ENCODE measurements at places on chromosomes 7 and 10.

GRCh38 chr10:81040940-81041339, 503.2 kb downstream of the SH2D4B start:
- no peak for DNase-seq

- no peak for DNase-seq
These were observed 148.1 kb downstream of the HTR7 start for GRCh38 chr10:90709727-90710126.

GRCh38 chr7:31340603-31341002, at the start of gene NEUROD6:
TSS of gene NEUROD6 (minus strand) at chr7:31340726. CDS start at chr7:31339268, 1,458 bp downstream.
- DNase-seq = no peak

GRCh38 chr10:103839519-103839871, 15.9 kb downstream of the SH3PXD2A start:
- no peak for DNase-seq

DNA sequence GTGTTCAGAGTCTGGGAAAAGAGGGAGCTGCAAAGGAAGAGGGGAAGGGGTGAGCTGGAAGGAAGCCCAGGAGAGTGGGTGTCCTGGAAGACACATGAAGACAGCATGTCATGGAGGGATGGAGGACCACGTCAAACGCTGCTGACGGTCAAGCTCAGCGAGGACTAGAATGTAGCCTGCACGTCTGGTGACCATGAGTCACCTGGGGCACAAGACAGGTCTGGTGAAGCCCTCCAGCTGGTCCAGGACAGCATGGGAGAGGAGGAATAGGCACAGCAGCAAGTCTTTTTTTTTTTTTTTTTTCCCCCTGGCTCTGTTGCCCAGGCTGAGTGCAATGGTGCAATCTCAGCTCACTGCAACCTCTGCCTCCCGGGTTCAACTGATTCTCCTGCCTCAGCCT, 19.6 kb upstream of the AMZ1 start:
- peak; percentile 64 for DNase-seq

DNA sequence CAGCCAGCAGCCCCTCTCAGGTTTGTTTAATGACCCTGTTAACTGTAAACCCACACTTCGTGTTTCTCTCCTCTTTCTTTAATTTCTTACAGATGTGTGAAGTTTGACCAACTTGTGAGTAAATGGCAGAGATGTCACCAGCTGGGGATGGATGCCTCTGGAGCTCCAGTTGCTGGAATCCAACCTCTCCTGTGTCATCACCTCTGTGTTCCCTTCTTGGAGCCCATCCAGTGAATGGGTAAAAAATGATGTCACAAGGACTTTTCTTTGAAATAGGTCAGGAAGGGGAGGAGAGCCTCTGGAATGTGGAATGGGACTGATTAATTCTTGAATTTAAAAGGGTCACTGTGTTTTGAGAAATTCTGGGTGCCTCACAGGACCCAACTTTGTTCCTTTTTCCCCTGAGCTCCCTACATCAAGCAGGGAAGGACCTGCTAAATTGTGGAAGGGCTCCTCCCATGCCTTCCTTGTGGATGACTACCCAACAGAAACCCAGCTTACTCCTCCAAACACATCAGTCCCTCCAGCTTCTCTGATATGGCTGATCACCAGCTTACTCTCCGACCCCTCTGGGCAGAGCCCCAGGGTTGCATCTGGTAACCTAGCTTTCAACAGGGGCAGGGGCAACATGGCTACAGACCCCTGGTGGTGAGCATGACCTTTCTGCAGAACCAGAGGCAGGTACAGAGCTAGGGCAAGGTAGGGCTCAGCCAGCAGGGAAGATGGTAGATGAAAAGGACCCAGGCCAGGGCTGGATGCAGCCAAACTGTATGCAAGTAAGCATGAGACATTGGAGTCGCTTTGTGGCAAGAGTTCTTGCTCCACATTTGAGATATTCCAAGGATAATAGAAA, 67.5 kb downstream of the STRA8 start:
- peak; percentile 49 for DNase-seq

DNA sequence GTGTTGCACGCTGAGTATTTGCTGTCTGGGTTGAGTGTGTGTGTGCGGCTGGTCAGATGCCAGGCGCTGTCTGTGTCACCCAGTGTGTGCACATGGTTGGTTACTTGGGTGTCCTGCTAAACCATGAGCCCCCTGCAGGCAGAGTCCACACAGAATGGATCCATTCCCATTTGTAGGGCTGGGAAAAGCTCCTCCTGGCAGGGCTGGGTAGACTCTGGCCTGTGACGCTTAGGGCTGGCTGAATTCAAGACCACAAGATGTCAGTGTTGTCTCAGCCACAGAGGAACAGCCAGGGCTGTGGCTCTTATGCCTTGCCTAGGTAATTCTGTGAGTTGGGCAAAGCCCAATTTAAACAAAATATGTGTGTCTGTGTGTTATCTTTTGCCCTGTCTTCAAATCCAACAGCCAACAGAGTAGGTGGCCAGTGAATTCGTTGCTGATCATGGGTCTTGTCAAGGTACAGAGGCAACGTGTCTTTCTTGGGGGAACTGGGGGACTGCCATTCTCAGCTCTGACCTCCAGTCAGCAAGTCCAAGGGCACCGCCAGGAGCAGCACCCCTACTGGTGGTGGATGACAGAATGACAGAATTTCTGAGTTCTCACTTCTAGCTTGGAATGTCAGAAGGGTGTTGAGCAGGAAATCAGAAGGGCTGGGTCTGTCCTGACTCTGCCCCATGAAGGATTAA, 285.1 kb downstream of the CCSER2 start:
- DNase-seq = peak; percentile 2

- no peak for DNase-seq
These were observed 19.0 kb upstream of the TSPAN12 start for GRCh38 chr7:120876922-120877321.

GRCh38 chr7:93921607-93922566, at the start of gene GNG11:
TSS of gene GNG11 (plus strand) at chr7:93921735. CDS start at chr7:93922138, 403 bp downstream.
- DNase-seq = peak; percentile 79

- no peak for DNase-seq
These were observed 96.3 kb downstream of the ATXN7L1 start for GRCh38 chr7:105779856-105780780.

DNA sequence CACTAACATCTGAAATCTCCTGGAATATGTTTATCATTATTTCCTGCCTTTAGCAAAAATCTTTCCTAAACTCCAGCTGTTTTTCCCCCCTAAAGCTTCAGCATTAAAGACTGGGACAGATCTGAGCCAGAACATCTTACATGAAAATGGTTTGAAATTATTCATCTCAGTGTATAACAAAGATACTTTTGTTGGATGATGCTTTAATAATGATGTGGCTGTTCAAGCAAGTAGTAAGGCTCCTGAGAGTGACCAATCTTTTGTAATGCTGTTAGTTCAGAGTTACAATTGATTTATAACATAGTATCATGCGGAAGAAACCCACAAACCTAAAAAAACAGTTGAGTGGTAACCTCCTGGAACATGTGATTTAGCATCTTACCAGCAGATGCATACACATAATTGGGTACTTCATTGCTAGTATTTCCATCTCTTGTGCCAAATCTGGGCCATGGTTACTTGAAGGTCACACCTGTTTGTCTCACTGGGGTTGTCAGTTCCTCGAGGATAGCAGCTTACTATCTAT, 1.5 kb downstream of the BZW2 start:
- no peak for DNase-seq

- DNase-seq = peak; percentile 93
These were observed 10.6 kb downstream of the DNAJB6 start for GRCh38 chr7:157347217-157347904.

- DNase-seq = no peak
These were observed 35.8 kb downstream of the PDGFA start for GRCh38 chr7:483656-484355.

DNA sequence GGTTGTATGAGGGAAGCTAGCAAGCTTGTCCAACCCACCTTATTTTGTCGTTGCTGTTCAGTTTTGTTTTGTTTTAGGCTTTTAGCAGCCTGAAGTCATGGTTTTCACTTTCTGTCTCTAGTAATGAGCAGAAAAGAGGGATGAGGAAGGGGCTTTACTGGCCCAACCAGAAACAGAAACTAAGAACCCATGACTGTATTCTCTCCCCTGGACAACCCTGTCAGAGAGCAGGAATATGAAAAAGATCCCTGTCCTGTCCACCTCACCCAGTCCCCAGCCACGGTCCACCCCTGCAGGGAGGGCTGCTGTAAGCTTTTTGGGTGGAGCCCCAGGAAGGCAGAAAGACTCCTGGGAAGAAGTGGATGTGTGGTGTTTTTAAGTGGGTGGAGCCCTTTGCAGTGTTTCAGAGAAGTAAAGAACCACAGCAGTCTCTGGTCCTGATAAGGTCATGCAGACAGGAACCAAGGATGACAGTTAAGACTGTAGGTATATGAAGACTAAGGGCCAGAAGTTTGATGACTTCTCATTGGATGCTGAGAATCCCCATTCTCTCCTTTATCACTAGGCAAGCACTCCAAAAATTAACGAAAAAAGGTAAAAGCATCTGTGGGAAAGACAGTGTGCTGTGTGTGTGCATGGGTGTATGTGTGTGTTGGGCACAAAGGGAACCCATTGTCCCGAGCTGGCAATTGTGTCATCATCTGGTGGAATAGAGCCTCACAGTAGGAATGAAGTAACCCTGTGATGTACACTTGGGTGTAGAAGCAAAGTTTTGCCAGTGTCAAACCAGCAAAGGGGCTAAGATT, 13.8 kb downstream of the MRPL32 start:
- peak; percentile 46 for DNase-seq

GRCh38 chr7:67414858-67415257, 418.2 kb downstream of the TYW1 start:
- no peak for DNase-seq

DNA sequence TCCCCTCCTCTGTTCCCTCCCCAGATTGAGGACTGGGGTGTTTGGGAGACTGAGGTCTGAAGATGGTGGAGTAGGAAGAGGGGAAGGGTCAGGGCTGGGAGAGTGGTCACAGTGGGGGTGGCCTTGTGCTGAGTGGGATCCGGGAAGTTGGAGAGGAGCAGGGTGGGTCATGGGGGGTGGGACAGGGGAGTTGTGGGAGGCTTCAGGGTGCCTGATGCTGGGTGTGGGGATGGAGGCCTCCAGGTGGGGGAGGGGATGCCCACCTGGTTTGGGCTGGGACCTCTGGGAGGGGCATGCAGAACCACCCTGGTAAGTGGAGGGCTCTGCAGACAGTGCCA, 2.6 kb downstream of the ZNF775 start:
- no peak for DNase-seq

DNA sequence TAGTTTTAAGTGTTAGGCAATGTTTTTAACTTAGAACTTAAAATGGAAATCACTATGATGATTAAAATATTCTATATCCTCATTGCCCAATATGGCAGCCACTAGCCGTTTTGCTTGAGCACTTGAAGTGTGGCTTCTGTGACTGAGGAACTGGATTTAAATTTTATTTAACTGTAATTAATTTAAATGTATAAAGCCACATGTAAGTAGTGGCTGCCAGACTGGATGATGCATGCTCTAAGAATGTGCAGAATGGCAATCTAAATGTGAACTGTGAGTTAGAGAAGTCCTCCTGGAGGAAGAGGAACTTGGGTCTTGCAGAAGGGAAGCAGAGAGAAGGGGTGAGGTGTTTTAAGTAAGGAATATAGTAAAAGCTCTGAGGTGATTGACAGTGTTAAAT, 451.4 kb downstream of the SUGCT start:
- peak; percentile 70 for DNase-seq

- peak; percentile 21 for DNase-seq
These were observed 50.4 kb downstream of the RBM33 start for GRCh38 chr7:155694851-155695250.

DNA sequence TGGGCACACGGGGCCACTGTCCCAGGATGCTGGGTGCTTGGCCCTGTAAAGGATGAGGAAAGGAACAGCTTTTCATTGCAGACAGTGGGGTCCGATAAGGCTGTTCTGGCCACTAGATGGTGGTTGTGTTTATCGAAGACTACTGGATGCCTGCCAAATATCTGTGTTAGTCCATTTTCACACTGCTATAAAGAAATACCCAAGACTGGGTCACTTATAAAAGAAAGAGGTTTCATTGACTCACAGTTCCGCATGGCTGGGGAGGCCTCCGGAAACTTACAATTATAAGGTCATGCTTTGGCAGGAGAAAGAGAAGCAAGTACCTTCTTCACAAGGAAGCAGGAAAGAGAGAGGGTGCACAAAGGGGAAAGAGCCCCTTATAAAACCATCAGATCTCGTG, 32.2 kb upstream of the GARS1 start:
- DNase-seq = peak; percentile 61

GRCh38 chr10:1074052-1074747, 18.0 kb downstream of the WDR37 start:
- DNase-seq = no peak

DNA sequence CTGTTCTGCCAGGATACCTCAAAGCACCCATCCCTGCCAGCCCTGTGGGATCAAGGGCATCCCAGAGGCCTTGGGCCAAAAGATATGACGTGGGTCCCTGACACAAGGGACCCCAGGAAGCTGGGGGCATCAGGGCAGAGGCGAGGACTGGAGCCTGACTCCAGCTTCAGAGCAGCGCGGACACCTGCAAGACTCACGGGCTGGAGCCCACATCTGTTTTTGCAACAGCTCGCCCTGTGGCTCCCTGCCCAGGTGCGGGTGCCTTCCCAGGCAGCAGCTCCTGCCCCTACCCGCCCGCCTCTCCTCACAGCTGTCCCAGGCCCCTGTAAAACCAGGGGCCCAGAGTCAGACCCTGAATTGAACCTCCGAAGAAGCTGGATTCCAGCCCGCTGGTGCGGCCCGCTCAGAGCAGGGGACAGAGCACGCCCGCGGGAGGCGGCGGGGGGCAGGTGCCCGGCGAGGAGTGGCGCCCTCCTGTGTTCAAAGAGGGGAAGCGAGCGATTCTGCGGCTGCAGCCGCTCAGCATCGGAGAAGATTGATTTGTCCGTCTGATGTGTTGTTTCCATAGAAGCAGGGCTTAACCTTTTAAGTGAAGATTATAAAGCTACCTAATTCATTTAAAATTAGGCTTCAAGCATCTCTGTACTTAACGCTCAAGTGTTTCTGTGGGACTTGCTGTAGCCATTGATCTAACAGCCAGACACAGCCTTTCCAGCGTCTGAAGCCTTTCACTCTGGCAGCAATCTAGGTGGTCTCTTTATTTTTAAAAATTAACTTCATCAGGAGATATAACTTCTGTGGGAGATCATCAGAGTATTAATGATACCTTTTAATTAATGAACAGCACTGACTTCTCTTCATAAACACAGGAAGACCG, 88.4 kb downstream of the BEND7 start:
- DNase-seq = no peak

GRCh38 chr10:18583575-18584270, 67.7 kb downstream of the NSUN6 start:
- peak; percentile 22 for DNase-seq

GRCh38 chr7:149277871-149278270, 15.9 kb downstream of the ZNF783 start:
- no peak for DNase-seq

GRCh38 chr10:131678171-131678570, 222.6 kb upstream of the PPP2R2D start:
- DNase-seq = no peak

DNA sequence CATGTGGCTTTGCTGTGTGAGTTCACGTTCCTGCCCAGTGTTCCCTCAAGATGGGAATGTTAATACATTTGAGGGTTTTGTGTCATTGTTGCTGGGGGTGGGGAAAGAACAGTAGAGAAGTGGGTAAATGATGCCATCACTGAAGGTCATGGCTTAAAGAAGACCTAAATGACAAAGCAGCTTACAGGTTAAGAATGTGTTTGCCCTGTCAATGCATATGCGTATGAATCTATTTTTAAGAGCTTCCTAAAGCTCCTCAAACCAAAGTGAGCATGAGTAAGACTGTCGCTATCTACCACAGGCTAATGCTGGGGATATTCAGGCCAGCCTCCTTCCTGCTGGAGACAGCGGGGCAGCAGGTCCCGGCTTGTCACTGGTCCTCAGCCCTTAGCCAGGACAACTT, 162.9 kb downstream of the CREB5 start:
- no peak for DNase-seq

GRCh38 chr10:13536674-13537366, 8.0 kb upstream of the BEND7 start:
- DNase-seq = peak; percentile 17

GRCh38 chr7:143252006-143252405, 11.2 kb upstream of the GSTK1 start:
- DNase-seq = no peak
